ENCODE measurements at places on chromosomes 2 and 18.

- DNase-seq = no peak
Observed at GRCh38 chr2:145598434-145598833, 1078.5 kb upstream of the ZEB2 start.

DNA sequence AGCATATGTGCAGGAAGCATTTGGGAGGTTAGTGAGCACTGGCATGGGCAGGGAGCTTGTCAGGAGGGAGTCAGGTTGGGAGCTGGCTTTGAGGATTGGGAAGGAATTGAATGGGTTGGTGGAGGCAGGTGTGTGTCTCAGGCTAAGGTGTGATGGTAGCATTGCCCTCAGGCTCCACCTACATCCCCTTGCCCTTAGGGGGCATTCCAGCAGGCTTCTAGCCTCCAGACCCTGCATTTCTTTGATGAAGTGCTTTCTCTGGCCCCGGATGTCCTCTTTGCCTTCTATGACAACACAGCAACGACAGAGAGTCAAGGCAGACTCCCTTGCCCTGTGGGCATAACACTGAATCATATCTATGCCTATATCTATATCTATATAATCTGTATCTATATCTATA is 13.5 kb downstream of the RHBDD1 start:
- no peak for DNase-seq

DNA sequence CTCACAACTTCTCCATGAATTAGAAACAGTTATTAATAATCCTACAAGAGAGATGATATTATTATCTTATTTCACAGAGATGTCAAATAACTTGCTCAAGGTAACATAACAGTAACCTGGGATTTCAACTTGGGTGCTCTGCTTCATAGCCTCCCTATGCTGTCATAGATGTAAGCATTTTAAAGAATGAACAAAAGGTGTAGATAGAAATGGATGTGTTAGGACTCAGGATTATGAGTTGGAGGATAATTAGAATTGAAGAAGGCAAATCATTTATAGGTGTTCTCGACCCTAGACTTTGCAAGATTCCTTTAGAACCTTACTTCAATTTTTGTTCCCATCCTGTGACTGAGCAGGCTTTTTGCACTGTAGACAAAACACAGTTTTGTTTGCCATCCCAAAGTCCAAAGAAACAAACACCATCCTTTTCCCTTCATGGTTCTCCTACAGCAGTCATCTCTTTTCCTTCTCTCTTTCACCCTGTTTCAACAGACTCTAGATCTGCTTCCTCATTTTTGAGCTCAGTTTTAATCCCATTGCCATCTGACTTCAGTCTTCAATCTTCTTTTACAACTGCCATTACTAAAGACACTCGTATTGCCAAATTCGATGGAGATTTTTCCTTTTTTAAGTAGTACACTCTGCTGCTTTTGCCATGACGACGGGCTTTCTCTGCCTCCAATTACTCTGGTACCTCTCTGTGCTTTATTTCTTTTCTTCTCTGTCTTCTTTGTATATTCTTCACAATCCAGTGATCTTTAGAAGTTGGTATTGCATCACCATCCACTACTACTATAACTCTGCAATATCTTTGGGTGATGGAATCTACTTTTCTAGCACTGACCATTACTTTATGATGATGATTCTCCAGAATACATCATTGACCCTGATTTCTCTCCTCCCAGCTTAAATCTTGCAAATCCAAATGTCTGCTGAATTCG is 4.5 kb downstream of the HNMT start:
- DNase-seq = no peak

DNA sequence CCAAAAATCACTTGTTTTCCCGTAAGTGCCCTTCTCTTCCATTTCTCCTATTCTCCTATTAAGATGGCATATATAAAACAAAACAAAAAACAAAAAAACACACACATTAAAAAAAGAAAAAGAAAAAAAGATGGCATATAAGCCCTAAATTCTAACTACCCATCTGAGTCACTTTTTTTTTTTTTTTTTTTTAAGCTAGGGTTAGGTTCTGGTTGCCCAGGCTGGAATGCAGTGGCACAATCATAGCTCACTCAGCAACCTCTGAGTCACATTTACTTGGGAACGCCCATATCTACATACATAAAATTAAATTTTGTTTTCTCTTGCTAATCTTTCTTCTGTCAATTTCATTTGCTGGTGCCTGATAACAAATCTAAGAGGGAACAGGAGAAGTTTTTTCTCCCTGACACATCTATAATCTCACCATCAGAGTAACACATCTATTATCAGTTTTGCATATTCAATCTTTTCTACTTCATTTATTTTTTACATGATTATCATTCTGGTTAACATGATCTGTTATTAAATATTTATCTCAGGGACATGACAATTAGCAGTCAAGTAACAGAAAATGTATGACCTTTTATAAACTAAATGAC is 52.1 kb downstream of the EEF1B2 start:
- DNase-seq = no peak

DNA sequence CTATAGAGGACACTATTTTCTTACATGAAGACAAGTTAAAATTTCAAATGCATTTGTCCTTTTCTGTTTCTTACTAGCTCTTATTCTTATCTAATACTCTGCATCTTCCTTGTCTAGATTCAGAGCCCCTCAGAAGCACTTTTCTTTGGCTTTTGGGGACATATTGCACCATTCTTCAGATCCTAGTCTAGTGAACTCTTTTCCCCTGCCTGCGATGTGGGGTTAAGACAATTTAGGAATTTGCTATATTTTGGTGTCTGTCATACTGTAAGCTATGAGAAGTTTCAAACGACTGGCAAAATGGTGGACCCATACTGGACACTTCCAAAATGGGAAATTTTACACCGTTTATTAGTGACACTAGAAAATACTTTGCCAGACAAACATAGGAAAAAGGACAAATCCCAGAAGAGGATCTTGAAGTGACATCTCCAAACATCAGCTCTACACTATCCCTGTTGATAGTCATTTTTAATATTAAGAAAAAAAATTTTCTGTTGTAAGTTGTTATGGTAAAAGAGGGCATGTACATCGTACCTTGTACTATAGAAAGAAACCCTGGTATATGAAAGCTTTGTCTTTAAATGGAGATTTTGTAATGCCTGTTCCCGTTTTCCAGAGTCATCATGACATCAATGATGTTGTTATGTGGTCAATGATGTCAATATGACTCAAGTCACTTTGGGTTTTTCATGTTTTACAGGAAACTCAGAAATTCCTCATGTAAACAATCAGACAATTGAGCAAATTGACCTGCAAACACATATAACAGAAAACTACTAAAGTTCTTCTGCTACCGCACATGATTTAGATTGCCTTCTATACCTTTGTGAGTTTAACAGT is 4.4 kb upstream of the KYNU start:
- DNase-seq = no peak

DNA sequence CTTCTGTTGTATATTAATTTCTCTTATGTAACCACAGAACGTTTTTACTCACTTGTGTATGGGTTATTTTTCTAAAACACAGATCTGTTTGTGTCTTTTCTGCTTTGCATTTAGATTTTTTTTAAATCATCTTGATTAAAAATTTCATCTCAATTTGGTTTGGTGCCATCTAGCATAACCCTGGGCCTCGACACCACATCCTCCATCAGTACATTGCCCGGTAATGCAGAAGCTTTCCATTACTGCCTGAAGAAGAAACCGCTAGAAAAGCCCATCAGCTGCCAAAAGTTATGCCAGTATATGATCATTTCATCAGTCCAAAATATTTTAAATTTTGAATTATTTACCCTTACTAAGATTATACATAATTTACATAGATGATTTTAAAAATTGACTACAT is 26.2 kb downstream of the MAPRE2 start:
- no peak for DNase-seq

GRCh38 chr18:25043104-25043503 is 308.9 kb downstream of the ZNF521 start:
- no peak for DNase-seq

DNA sequence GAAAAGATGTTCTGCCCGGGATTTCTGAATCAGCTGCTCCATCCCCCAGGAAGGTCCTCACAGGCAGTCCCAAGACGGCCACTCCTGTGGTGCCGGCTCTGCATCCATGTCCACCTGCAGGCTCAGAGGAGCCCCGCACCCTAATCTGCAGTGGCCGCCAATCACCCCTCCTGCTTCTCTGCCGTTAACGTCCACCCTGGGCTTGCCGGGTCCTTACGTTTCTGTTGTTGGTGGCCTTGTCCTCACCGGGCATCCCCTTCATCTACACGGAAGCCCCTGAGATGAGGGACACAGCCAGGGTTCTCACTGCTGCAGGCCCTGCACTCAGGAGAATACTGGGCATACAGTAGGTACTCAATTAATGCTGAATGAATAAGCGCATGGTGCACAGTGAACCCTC is 131.5 kb upstream of the SNTG2 start:
- DNase-seq = no peak

- DNase-seq = no peak
Observed at GRCh38 chr2:199460846-199461710, 3.3 kb upstream of the SATB2 start.

DNA sequence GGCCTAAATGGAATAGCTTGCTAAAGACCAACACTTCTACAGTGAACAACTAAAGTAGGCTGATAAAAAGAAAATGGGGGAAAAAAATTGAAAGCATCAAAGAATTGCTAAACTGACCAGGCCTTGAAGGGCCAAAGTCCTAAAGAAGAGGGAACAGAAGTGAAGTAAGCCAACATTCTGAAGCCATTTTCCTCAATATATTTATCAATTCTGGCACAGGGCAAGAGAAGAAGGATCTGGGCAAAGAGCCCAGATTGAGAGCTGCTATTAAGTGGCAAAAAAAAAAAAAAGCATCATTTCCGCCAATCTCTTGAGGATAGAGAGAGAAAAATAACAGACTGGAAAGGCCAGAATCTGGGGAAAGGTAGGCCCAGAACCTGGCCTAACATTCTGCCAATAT is 25.7 kb downstream of the FANCL start:
- DNase-seq = no peak

DNA sequence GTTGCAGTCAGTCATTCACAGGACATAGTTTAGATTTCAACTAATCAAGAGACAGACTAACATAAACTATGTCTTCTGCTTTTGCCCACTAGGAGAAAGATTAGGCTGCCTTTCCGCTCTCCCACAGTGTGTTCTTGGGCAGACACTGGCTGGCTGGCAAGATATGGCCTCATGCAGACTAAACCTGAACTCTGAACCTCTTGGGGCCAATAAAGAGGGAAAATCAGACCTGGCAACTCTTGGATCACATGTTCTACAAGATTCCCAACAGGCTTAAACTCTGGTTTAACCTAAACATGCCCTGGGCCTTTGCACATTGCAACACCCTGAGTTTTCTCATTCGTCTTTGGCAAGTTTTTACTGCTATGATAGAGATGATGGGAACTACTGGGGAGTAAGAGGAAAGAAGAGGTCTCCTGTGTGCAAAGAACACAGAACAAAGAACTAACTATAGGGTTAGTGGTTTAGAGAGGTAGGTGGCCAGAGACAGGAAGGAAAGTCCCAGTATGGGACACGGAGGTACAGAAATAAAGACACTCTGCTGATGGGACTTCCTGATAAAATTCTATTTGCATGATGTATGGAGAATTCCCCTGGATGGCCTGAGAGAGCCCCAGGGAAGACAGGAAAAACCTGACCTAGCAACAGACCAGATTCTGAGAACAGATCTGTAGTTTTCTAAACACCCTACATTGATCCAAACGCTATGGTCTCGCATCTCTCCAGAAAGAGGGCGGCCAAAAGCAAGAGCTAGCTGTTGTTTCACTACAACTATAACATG is 2.0 kb upstream of the ATRAID start:
- DNase-seq = no peak

DNA sequence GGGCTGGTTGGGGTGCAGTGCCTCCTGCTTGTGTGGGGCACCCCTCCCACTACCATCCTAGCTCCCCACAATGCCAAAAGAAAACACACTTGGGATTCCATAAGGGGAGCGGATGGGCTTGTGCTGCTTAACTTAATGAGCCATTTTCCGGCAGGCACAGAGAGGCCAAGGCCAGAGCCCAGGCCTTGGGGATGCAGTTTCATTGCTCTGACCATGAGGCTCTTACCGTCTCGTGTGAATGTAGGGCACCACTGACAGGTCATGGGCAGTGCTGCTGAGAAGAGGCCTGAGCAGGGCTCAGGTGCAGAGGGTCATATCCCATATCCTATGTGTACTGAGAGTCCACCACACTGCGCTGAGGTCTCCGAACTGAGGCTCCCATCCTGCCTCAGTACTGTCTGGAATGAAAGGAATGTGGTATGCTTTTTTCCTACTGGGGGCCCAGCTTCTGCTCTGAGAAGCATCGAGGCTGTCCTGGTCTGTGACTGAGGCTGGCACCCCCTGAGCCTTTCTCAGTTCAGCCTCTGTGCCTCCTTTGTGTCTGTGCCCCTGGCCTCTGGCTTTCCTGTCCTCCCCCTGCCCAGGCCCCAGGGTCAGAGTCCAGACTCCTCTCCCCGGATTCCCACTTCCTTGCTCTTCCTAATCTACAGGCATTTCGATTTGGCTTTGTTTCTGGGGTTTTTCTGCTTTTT is 45.2 kb upstream of the MAPRE3 start:
- no peak for DNase-seq

- no peak for DNase-seq
Observed at GRCh38 chr2:28268386-28268785, 124.3 kb upstream of the FOSL2 start.

DNA sequence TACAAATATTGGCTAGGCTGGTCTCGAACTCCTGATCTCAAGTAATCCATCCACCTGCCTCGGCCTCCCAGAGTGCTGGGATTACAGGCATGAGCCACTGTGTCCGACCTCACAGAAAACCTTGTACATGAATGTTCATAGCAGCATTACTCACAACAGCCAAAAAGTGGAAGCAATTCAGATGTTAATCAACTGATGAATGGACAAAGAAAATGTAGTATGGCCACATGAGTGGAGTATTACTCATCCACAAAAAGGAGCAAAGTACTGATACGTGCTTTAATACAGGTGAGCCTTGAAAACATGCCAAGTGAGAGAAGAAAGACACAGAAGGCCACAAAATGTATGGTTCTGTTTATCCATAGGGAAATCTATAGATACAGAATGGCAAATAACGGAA is 20.6 kb downstream of the CEP192 start:
- DNase-seq = no peak

GRCh38 chr2:45105050-45105582 is 95.9 kb upstream of the SIX2 start:
- DNase-seq = no peak

GRCh38 chr2:225033440-225034318 is 8.6 kb downstream of the DOCK10 start:
- DNase-seq = no peak

DNA sequence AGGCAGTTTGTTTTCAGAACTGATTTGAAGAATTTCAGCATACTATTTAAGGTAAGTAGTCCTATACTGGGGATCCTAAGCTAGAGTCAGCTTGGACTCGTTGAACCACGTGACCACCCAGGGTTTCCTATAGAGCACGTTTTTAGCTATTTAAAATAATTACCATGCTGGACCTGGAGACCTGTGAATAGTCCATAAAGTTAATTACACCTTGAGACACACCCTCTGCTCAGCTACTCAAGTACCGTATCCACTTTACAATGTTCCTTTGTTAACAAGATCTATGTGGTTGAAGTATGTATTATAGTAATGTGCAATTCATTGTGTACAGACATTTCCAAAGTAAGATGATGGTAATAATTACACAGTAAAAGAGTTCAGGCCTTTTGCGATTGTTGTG is 67.6 kb downstream of the CRIM1 start:
- DNase-seq = no peak

GRCh38 chr2:18752667-18753422 is 163.5 kb upstream of the NT5C1B start:
- DNase-seq = no peak

GRCh38 chr2:109180786-109181185 is 51.8 kb downstream of the SH3RF3 start:
- no peak for DNase-seq

- DNase-seq = no peak
Observed at GRCh38 chr2:216553093-216553478, 54.4 kb downstream of the RPL37A start.
